ENCODE measurements at places on chromosomes 2 and 18.

DNA sequence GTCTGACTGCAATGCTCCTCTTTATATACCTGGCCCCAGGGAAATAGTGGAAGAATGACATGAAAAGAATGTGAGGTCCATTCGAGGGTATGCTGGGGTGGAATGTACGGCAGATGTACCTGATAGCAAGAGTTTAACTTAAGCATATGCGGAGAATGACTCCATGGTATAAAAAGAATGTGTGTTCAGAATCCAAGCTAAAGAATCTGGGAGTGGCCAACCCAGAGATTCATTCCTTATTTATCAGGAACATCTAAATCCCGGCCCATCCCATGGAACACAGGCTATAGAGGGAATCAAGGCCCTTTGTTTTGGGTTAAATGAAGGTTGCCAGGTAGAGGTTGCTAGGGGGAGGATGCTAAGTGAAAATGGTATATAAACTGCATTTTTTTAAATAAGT lies 150.0 kb downstream of the ZNF385B start:
- DNase-seq, result no peak

DNA sequence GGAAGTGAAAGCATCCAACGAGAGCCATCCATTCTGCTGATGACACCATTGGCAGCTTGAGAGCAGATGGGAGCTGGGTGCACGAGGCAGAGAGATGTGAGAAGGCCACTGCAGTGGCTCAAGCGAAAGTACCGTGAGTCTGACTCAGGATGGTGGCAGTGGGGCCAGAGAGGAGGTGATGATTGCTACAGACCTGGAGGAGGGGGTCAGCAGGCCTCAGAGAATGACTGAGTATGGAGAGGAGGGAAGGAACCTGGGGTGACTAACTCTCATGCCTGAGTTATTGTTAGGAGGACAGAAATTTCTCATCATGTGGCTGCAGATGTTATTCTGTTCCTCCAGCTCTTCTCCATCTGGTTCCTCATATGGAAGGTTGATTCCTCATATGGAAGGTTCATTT lies 8.8 kb upstream of the ZBTB7C start:
- no peak for DNase-seq

GRCh38 chr2:219511547-219512325 lies 2.5 kb upstream of the ASIC4 start:
- DNase-seq, result no peak

DNA sequence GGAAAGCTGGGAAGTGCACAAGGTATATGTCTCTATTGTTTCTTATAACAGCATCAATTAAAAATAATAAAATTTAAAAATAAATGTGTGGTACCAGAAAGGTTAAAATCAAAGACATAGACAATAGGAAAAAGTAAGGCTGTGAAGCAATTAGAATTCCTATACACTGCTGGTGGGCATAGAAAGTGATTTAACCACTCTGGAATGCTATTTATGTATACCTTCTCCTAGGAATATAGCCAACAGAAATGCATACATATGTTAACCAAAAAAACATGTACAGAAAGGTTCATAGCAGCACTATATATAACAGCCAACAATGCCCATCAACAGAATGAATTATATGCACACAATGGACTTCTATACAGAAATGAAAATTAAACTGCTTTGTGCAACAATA lies 43.0 kb downstream of the WDSUB1 start:
- DNase-seq, result no peak

GRCh38 chr2:194686569-194686968 lies 970.5 kb upstream of the SLC39A10 start:
- no peak for DNase-seq

- DNase-seq, result no peak
Measured at GRCh38 chr2:27073782-27074181, 2.3 kb upstream of the OST4 start.

DNA sequence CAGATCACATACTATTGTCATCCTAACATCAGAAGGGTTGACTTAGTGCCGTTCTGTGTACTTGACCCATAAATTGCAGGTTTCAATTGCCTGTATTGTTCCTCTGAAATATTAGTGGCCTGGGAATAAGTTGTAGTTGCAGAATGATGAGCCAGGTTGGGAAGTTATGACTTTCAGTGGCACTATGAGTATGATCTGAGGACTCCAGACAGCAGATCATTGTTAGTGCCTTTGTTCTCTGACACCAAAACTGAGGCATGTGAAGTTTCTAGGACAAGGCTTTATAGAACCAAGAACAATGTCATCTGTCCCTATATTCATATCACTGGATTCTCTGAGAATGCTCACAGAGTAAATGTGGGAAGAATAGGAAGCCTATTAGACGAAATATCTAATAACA lies 403.7 kb downstream of the STK39 start:
- DNase-seq, result no peak

GRCh38 chr2:191560411-191560980 lies 117.4 kb upstream of the NABP1 start:
- DNase-seq, result no peak

DNA sequence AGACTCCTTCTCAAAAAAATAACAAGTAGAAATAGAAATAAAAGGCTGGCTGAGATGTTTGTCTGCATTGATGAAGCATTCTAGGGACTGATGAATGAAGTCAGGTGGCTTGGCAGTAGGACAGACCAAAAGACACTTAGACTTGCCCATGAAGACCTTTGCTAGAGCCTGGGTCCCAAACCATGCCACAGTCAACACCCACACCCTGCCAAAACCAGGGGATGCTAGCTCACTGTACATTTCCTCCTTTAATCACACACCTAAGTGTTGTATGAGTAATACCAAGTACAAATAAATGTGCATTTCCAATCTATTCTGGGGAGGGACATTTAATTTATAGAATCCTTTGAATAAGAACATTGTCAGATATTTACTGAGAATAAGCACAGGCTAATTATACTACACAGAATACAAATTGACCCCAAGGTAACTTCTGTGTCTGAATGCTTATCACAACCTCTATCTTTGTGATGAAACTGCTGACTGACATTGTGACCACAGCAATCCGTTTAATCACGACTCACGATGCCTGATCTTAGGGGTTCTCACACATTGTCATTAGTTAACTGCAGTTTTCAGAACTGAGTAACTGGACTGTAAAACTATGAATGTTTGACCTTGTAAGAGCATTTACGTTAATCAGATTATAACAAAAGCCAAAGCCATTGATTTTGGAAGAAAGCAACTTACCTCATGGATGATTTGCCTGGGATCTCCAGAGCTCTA lies 10.5 kb upstream of the NOL10 start:
- DNase-seq, result no peak

GRCh38 chr2:207112383-207112782 lies 53.4 kb downstream of the KLF7 start:
- DNase-seq, result no peak

- no peak for DNase-seq
Measured at GRCh38 chr2:214465363-214466146, 54.7 kb downstream of the VWC2L start.

- no peak for DNase-seq
Measured at GRCh38 chr2:73131807-73132206, 19.1 kb upstream of the RAB11FIP5 start.

DNA sequence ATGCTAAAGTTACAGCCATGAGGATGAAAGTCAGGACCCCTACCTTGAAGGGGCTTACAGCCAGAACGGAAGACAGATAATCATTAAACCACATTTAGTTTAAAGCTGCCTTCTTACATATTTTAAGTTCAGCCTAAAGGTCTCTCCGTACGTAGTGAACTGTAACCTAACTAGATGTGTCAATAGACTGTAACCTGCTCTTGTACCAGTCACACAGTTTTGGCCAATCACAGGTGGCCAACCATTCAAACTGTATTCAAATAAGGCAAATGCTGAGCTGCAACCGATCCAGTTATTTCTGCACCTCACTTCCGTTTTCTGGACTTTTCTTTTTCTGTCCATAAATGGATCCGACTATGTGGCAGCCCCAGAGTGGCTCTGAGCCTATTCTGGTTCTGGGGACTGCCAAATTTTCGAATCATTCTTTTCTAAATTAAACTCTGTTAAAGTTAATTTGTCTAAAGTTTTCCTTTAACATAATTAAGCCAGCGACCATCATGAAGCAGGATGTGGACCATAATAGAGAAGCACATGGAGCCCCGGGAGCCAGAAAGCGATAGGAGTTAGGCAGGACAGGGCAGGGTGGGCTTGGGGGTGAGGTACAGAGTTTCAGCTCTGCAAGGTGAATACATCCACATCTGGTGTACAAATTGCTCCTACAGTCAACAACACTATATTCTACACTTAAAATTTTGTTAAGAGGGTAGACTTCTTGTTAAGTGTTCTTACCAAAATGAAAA lies 48.4 kb upstream of the YPEL5 start:
- DNase-seq, result no peak

DNA sequence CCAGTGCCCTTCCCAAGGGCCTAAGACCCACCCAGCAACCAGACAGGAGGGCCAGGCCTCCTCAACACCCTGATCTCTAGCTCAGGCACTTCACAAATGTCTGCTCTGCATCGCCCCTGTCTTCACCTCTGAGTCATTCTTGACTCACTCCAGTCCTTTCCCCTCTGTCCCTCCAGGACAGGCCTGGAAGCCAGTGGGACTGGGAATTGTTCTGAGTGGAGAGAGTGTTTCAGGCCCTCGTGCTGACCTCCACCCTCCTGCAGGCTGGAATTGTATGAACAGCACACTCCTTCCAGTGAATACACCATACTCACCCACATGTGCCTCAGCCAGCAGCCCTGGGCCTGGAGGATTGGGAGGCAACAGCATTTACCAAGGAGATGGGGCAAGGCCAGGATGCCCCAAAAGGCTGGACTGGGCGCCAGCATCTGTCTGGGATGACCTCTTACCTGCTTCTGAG lies 304.2 kb downstream of the CYP26B1 start:
- DNase-seq, result peak; percentile 68

DNA sequence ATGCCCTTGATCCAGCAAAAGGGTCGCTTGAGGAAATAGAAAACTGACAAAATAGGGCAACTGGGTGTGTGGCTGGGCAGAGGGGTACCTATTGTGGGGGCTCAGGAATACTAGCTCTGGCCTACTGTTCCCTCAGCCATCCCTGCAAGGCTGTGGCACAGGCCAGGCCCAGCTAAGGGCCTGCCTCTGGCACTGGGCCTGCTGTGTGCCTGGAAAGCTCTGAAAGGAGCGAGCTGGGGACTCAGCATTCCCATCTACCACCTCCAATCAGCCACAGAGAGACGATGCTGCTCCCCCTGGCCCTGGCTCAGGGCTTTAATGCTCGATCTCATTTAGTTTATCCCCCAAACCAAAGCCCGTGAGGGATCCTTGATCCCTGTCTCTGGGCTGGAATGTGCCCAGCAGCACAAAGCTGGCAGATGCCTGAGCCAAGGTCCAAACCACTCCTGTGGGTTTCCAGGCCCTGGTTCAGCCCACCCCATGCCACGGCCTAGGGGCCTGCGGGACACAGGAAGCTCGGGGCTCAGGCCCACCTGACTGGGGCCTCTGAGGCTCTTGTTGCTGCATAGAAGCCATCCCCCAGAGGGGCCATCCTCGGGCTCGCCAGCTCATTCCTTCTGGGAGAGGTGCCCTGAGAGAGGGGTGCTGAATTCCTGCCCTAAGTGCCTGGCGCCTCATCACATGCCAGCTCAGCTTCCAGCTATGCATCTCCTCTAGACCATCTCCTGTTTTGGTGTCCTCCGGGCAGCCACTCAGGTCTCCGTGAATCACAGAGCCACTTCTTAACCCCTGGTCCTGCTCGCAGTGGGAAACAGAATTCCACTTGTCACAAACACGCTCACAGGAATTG lies 43.0 kb upstream of the KCNF1 start:
- DNase-seq, result peak; percentile 58

DNA sequence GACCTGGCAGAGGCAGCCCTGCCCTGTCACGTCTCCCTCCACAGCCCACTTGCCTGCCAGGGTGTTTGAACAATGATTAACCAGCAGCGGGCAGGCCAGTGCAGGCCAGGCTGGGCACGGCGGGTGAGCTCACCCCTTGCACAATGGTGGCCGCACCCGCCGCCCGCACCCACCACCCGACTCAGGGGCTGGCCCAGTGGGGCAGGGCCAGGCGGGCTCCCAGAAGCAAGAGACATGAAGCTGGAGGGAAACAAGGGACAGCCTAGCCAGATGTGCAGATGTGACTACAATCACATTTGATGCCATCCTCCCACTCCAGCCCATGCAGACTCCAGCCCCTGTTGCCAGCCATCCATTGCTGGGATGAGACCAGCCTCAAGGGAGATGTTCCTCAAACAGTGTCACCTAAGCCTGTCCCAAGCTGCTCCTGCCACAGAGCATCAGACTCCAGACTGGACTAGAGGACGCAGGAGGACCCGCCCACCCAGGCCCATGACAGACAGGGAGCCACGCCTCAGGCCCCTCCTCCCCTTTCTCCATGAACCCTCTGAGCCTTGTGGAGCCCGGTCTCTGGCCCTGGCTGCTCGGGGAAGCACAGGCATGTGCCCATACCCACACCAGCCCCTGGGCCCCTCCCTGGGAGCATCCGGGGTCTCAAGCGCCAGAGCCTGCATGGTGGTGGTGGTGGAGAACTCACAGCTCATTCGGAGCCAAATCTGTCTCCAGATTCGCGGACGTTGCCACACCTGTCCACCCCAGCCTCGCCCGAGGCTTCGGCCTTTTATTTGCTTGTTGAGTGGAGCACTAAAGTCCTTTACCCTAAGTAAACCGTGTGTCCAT lies 45.0 kb downstream of the SDC1 start:
- no peak for DNase-seq

- peak; percentile 21 for DNase-seq
Measured at GRCh38 chr2:26245231-26245732, 543 bp downstream of the HADHB start.

GRCh38 chr2:8796878-8797550 lies 40.4 kb downstream of the KIDINS220 start:
- no peak for DNase-seq

DNA sequence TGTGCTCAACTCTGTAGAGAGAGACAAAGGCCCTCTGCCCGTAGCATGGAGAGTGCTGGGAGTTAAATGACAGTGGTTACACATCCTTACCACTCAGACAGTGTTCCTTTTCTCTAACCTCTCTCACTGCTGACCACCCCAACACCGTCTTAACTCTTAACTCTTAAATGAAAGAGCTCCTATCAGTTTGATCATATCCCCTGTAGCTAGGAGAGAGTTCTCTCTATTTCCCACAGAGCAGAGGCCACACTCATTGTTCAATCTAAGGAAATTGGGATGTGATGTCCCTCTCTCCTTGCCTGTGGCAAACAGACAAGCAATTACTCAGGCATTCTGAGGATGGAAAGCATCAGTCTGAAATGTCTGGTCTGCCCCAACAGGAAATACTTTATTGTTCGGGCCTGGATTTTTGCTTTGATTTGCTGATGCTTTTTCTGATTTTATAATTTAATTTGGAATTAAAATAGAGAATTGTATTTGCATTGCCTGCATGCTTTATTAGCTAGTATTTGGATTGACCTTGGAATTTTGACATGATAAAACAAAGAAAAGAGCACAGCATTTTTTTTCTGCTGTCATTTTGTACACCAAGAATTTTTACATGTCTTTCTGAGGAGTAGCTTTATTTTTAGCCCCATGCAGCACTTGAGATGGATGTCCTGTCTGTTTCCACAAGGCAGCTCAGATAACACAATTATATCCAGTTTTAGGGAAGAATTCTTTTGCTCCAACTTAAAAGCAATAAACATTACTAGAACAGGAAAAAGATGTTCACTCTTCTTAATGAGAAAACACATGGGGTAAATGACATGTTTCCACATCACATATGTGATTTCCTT lies 27.7 kb upstream of the IER3IP1 start:
- no peak for DNase-seq

GRCh38 chr2:1606421-1607235 lies 137.7 kb downstream of the PXDN start:
- no peak for DNase-seq

GRCh38 chr18:76456823-76457222 lies 38.2 kb downstream of the ZNF516 start:
- no peak for DNase-seq

- no peak for DNase-seq
Measured at GRCh38 chr18:61616111-61616610, 276.6 kb downstream of the RNF152 start.

Measured in SJSA1 (cell line).